Cortex of kidney (tissue), 1 donor: ENCODE measurements at places on chromosomes 4 and X.

DNA sequence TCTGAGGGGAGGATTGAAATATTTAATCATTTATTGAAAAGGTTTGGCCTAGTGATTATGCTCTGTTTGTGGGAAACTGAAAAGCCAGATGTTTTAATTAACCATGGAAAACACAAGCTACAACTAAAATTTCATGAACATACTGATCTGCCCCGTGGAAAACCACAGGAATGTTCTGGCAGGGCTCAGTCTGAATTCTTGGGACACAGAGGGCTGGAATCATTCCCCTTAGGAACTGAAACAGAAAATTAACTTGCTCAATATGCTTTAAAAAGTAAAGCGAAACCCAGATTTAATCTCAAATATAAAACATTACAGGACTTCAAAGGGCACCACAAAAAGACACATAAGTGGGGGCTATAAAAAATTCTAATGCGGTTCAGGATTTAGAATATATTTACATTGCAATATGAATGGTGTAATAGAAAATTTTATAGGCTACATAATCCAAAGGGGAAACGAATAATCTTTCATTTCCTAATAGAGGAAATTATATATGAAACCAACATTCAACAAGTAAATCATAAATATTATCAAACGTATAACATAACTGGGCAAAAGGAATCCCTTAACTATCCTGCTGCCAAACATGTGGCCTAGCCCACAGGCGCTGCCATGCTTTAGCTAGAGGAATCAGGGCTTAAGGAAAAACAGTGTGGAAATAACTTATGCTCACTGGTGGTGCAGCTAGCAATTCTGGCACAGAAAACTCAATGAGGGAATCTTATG lies 70.9 kb downstream of the APBB2 start:
- no peak for DNase-seq

GRCh38 chr4:188839704-188840103 lies 700.5 kb downstream of the TRIML1 start:
- DNase-seq: no peak

GRCh38 chr4:128484896-128485295 lies 197.3 kb upstream of the PGRMC2 start:
- DNase-seq: no peak

DNA sequence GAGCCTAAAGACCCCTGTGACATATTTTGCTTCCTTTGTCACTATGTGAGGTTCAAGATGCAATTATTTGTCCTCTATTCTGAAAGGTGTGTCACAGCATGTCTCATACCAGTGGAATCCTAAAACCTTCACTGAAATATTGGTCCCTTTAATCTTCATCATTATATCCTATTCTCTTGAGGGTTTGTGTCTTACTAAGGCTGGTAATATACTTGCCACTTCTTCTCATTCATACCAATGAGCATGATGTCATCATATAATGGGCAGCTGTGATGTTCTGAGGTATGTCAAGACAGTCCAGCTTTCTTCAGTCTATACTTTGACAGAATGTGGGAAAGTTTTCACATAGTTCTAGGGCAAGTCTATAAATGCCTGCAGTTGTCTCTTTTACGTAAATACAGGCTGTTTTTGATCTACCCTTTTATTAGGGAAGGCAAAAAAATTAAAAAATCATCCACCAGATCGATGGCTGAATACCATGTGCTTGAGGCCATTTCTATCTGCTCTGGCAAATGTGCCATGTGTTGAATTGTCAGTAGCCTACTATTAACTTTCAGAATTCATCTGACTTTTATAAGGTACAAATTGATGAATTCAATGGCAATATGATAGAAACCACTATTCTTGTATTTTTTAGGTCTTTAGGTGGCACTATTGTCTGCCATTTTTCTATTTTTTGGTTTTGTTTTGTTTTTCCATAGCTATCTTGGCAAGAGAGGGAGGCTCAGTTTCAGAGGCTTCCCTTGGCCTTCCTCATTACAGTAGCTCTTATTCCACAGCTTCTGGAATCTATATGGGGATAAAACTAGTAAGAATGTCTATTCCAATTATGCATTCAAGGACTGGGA lies 209.0 kb downstream of the PPARGC1A start:
- no peak for DNase-seq

DNA sequence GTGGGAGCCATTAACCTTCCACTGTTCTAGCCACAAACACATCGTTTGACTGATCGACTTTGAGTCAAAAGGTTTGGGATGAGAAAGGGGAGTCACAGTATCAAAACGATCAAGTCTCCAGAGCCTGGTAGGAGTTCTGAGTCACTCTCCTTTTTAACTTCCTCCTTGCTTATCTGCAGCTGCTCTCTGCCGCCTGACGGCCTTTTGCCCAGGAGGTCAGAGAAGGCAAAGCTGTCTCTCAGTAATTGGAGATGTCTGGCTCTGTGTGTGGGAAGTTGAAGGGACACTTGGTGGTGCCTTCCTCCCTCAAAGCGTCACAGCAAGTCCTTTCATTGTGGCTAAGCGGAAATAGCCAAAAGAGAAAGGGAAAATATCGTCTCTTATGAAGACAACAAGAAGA lies 63.1 kb downstream of the ANOS1 start:
- DNase-seq: no peak

DNA sequence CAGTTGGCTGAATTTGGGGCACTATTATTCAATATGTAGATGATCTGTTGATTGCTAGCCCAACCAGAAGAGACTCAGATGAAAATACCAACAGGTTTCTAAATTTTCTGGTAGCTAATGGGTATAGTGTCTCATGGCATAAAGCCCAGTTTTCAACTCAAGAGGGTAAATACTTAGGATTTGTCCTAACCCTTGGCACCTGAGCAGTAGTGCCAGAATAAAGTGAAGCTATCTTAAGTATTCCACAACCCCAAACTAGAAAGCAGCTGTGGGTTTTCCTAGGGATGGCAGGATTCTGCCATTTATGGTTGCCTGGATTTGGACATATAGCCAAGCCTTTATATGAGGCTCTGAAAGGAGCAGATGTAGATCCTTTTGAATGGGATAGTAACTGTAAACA lies 119.0 kb downstream of the AGTR2 start:
- DNase-seq: no peak

DNA sequence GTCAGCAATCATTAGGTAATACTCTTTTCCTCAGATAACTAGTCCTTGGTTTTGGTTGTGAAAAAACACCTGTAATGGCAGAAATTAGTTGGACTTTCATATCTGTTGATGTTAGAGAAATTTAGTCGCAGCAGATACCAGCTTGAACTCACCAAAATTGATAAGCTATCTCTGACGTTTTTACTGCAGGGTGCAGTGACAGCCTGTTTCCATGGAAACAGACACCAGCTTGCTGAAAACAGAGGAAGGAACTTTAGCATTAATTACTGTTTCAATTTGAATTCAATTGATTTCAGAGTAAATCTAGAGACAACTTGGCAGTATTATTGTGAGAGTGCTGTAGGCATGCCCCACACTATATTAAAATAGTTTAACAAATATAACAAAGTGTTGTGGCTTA lies 246.5 kb downstream of the PPP1R2C start:
- no peak for DNase-seq

- no peak for DNase-seq
These were observed 84.2 kb downstream of the DKK2 start for GRCh38 chr4:106951891-106952290.

GRCh38 chr4:18631586-18631985 lies 610.0 kb upstream of the LCORL start:
- no peak for DNase-seq

- DNase-seq: no peak
These were observed 121.5 kb downstream of the ANK2 start for GRCh38 chr4:113170805-113171468.

GRCh38 chr4:158347556-158347955 lies 137.3 kb downstream of the TMEM144 start:
- DNase-seq: no peak

DNA sequence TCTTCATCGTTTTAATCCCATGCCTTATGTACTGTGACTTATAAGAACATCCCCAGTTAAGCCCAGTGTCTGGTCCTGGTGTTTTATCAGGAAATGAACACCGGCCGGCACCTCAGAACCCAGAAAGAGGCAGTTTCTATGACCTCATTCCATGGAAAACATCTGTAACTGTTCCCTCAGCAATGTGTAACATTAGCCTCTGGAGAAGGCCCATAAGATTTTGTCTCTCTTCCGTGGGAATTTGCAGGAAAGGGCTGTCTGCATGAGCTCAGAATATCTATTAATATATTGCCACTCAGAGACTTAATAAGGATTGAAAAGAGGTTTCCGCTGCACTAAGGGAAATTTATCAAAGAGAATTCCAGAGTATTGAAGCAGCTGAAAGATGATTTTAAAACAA lies 3.1 kb upstream of the TCEANC start:
- no peak for DNase-seq

- DNase-seq: no peak
These were observed 23.7 kb downstream of the ACSL1 start for GRCh38 chr4:184801781-184802696.

- no peak for DNase-seq
These were observed 180.9 kb upstream of the NUDT10 start for GRCh38 chrX:51151734-51152133.

- DNase-seq: no peak
These were observed 19.3 kb downstream of the CLTRN start for GRCh38 chrX:15645266-15645665.

- DNase-seq: no peak
These were observed 23.3 kb upstream of the MGST2 start for GRCh38 chr4:139642364-139642763.

DNA sequence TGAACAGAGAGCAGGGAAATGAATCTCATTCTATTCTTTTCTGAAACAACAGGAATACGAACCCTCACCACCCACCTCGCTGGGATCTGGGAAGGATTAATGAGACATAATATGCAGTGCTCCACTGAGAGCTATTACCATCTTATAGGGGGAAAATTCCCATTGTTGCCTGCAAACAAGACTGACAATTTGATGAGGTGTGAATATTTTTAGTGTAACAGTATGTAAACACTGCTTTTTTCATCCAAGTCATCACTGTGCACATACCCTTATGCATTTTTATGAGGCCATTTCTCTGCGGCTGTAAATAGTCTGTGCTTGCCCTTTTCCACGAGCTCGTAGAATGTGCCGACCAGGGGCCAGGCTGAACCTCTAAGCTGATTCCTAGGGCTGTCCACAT lies 285.6 kb upstream of the CPEB2 start:
- DNase-seq: no peak

DNA sequence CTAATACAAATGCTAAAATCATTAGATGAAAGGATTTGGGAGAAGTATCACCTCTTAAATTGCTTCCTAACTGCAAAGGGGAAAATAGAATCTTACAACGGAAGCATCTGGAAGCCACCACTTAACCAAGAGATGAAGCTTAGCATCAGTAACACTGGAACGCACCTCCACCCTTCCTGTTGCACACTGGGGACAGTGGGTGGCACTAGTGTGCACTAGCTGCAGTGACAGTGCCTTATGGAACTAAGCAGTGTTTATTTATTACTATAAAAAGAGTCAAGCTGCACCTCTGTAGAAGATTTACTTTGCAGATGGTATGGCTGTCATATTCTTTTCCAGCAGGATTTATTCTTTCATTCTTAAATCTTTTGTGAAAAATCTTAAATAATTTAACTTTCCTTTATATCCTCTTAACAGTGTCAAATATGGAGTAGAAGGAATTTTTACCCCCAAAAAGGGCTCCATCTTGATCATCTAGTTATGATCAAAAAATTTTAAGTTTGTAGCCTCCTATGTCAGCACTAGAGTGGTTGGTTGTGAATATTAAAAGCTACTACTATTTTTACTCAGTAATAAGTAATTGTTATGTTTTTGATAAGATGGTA lies 76.7 kb downstream of the SCD5 start:
- no peak for DNase-seq

DNA sequence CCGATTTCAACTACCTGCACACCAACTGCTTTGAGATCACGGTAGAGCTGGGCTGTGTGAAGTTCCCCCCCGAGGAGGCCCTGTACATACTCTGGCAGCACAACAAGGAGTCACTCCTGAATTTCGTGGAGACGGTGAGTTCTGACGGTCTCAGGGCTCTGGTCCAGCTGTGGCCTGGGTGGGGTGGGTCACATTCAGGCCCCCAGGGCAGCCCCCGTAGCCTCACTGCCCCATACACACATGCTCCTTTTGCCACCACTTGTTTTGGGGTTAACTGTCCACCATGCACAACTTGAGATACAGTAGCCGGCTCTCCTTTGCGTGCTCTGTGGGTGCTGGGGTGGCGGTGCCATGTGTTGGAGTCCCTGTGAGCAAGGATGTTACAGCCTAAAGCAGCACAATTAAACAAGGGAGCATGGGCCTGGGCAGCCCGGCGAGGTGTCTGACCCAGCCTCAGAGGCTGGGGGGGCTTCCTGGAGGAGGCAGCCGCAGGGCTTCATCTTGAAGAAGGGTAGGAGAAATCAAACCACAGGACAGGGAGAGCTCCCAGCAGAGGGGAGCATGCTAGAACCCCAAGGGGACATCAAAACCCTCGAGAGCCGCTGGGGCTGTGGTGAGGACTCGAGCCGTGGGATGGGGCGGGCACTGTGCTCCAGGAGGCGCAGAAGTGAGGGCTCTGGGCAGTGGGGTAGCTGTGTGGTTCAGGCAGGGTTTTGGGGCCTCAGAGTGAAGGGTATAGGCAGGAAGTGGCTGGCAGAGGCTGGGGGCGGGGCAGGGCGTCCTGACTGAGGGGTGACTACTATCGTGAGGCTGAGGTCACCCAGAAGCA lies 22.0 kb downstream of the CPZ start:
- DNase-seq: no peak

DNA sequence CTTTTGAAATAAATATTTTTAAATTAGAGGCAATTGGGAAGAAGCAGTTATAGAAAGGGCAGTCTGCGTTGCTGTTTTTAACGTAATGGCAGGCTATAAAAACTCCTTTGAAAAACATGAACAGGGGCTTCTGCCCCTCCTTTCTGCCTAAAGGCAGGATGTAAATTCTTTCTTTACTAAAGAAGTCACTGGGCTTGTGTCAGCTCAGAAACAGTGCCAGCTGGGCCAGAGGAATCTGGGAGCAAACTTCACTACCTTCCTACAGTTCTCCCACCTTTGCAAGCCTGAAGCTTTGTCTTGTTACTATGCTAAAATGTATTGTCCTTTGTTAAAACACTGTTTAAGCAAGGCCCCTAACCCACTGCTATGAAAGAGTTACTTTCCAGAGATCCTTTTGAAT lies 1664.8 kb downstream of the RPA4 start:
- no peak for DNase-seq

DNA sequence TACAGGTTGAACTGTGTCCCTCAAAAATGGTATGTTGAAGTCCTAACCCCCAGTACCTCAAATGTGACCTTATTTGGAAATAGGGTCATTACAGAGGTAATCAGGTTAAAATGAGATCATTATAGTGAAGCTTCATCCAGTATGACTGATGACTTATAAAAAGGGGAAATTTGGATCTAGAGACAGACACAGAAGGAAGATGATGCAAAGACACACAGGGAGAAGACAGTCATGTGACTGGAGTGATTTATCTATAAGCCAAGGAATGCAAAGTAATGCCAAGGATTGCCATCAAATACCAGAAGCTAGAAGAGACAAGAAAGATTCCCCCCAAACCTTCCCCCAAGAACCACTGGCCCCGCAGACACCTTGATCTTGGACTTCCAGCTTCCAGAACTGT lies 155.2 kb downstream of the RBMX2 start:
- no peak for DNase-seq

GRCh38 chrX:28177202-28177601 lies 196.0 kb upstream of the DCAF8L1 start:
- DNase-seq: no peak
